ENCODE measurements at places on chromosomes 12 and 14.

DNA sequence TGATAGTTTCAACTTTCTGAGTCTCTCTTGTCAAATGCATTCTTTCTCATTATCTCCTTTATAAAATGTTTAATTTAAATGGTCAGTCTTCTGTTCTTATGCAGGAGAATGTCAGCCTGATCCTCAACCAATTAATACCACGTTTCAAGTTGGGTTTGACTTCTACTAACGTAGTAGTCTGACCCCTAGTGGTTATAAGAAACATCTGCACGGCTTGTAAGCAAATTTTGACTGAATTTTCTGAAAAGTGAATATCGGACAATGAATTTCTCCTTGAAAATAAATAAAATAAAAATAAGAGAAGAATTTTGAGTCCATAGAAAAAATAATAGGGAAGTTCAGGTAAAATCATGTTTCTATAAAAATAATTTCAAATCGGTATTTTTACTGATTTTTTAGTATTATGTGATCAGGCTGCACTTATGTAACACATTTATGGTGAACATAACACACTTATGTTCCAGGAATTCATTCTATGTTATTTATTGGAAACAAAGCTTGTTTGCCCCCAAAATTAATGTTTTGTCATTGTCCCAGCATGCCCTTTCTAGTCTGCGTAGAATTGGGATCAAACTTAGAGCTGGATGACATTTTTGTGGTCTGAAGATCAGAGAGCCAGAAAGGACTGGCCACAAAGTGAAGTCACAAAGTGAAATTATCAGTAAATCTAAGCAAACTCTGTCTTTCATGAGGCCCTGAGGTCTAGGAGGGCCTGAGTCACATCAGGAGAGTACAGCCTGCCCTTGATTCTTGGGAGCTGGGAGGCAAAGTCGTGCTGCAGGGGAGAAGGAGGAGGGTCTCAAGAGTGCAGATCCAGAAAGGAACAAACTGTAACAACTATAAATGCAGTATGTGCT, 101.2 kb upstream of the STXBP6 start:
- no peak for DNase-seq

DNA sequence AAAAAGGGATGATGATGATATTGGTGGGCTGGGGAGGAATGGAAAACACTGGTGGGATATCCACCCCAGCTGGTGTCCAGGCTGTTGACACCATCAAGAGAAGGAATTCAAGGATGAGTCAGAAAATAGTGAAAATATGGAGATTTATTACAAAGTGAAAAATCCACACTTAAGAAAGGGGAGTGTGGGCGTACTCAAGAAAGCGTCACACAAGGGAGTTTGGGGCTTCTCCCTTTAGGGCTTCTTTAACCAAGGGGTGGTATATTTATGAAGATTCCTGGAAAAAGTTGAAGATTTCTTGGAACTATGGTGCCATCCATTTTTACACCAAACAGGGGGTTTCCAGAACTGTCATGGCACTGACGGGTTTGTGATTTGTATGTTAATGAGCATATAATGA, 63.1 kb upstream of the ARID2 start:
- no peak for DNase-seq

GRCh38 chr12:132484891-132485441, 5.0 kb upstream of the FBRSL1 start:
- DNase-seq, result no peak

DNA sequence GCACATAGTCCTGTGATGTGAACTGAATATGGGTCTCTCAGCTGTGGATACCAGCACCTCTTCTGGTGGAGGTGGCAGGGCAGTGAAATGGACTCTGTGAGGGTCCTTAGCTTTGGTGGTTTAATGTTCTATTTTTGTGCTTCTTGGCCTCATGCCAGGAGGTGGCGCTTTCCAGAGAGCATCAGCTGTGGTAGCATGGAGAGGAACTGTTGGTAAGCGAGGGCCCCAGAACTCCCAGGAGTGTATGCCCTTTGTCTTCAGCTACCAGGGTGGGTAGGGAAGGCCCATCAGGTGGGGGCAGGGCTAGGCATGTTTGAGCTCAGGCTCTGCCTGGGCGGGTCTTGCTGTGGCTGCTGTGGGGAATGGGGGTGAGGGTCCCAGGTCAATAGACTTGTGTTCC, 241.7 kb downstream of the AEBP2 start:
- DNase-seq, result peak; percentile 56

DNA sequence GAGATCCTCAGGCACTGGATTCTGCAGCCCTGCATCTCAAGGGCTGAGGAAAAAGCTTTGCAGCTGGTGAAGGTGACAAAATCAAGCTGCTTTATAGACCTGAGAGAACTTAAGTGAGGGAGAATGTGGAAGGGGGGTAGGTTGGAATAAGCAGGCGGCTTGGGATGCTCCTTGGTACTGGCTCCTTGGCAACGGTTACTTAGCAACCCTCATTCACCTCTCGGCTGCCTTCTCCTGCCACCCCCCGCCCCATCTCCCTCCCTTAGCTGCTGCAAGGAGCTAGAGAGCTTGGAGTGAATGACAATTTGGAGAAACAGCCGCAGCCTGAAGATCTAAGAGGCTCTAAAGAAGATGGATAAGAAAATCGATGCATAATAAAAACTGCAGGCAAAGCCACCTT, 44.1 kb upstream of the CISTR start:
- no peak for DNase-seq

GRCh38 chr12:62694116-62694515, 227.5 kb downstream of the MON2 start:
- DNase-seq, result no peak

DNA sequence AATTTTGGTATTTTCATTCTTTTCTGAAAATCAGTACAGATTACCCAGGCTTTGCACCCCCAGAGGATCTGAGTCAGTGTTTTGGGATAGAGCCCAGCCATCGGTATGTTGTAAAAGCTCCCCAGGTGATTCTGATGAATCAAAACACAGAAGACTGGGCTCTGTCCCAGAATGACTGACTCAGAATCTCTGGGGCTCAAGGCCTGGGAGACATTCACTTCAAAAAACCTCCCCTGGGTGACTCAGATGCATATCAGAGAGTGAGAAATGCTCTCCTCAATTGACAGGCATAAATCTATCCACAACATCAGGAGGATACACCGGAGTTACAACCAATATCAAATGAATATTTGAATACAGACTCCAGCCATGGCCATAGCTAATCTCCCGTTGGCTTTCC, 32.6 kb downstream of the SLC35F4 start:
- DNase-seq, result no peak

DNA sequence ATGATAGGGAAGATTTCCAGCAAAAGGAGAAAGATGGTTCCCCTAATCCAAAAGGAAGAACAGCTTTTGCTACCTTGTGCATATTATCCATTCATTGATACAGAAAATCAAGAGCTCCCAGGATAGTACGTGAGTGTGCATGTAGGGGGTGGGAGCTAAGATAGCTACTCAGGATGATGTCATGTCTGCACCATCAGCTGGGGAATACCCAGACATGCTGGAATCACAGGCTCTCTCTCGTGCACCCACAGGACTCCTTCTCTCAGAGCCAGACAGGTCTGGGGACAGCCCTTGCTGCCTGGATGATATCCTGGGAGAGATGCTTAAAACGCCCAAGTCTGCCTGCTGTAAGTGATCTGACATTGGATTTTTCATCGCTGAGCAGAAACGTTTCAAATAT, 38.9 kb downstream of the FOXN3 start:
- DNase-seq, result no peak

GRCh38 chr14:104401785-104402184, 177.8 kb upstream of the C14orf180 start:
- no peak for DNase-seq

DNA sequence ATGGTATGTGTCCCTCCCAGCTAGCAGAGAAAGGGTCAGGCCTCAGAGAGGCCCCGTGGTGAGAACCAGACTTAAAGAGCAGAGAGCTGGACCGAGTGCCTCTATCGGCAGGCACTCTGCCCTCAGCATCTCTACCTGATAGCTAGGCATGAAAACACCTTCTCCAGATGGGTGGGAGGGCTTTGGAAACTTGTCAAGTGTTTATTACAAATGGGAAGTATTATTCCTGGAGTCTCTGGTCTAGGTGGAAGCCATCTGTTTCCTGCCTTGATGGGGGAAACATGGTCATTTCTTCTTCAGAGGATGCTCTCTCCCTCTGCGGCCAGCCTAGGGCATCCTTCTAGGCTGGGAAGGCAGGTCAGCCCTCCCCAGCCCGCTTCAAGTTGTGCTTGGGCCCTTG, 2.3 kb downstream of the TMEM63C start:
- no peak for DNase-seq

GRCh38 chr14:52303236-52303635, 10.9 kb upstream of the PTGER2 start:
- DNase-seq, result no peak

DNA sequence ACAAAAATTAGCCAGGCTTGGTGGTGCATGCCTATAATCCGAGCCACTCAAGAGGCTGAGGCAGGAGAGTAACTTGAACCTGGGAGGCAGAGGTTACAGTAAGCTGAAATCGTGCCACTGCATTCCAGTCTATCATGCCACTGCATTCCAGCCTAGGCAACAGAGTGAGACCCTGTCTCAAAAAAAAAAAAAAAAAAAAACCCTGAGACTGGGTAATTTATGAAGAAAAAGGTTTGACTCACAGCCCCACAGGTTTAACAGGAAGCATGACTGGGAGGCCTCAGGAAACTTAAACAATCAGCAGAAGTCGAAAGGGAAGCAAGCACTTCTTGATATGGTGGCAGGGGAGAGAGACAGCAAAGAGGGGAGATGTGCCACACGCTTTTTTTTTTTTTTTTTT, 123.2 kb downstream of the GXYLT1 start:
- no peak for DNase-seq

- no peak for DNase-seq
Observed at GRCh38 chr12:41023836-41024235, 164.3 kb upstream of the PDZRN4 start.
